ENCODE measurements at places on chromosomes 1 and 21.

DNA sequence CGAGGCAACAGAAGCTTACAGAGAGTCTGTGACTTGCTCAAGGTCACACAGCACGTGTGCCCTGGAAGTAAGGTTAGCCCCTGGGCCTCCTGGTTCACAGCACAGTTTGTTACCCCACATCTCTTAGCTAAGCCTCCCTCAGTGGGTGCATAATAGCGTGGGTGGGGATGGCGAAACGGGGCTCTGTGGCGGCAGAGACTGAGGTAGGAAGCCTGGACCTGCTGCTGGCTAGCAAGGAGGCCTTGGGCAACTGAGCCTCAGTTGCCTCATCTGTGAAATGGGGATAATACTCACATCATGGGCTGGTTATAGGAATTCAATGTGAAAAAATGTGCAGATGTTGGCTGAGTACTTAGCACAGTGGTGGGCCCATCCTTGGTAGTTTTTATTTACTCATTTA, 596 bp downstream of the PADI4 start:
- no peak for ATAC-seq

DNA sequence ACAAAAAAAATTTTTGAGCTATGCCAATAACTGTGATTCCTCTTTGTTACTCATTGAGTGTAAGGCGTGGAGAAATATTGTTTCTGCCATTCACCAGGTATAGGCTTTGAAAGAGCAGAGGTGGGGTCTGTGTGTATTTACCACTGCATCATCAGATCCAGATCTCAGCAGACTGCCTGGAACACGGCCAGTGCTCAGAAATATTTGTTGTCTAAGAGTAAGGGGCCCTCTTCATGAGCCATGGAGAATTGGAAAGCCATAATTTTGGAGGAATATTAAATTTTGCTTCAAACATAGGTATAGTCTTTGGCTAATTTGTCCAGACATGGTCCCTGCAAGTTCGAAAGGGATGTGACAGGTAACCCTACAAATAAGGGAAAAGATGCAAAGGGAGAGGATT, 231.3 kb upstream of the IRF2BP2 start:
- ATAC-seq: no peak

DNA sequence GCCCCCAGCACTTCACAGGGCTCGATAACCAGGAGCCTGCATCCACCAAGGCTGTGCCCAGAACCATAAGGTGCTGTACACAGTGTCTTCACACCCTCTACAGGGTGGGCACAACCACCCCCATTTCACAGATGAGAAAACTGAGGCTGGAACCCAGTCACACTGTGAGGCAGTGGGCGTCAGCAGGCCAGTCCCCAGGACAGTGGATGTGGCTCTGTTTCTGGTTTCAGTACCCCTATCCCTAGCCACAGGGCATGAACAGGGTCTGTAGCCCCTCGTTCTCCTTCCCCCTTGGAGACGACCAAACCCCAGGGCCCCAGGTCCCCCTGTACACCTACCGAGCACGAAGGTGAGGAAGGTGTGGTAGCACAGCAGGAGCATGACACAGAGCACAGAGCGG, 27.6 kb downstream of the TTC39A start:
- ATAC-seq: no peak

GRCh38 chr1:109721042-109721441, 9.0 kb downstream of the GSTM5 start:
- ATAC-seq: no peak
